ENCODE measurements at places on chromosomes 2 and 18.

DNA sequence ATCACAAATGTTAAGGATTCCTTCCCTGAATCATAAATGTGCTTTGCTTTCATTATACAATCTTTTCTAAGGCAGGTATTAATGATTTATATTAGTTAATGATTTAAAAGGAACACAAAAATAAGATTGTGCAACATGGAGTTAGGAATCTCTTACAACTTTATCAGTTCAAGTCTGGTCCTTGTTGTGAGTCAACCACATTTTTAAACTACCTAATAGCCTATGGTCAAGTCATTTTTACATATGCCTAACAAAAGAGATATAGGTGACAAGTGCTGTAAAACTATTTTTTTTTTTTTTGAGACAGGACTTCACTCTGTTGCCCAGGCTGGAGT, 8.2 kb upstream of the INPP1 start:
- DNase-seq: no peak

- no peak for DNase-seq
Measured at GRCh38 chr2:175048275-175048674, 43.1 kb upstream of the CHN1 start.

- DNase-seq: no peak
Measured at GRCh38 chr2:237319086-237319820, 94.7 kb downstream of the COL6A3 start.

DNA sequence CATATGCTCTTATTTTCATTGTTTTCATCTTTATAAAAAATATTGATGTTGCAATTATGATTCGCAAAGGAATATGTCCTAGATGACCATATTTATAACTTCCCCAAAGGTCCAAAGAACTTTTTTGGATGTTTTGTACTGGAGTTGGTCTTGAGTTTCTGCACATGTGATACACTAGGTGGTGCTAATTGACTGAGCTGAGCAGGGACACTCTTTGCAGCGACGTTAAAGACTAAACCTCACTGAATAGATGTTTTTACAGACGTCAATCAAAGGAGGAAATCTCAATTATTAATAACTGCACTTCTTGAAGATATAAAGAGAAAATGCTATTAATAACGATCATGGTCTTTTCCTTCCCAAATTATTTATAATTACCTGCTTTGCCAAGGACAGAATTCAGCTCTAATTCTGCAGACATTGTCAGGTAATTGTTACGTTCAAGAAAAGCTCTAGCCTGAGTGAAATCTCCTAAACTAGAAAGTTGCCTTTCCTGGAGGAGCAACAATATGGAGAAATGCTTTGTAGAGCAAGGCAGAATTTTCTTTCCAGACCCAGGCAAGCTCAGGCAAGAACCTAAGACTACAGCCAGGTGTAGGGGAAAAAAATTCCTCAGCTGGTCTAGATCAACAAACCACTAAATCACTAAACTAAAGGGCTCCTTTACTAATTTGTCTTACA, 119.3 kb upstream of the RBBP8 start:
- peak; percentile 53 for DNase-seq

DNA sequence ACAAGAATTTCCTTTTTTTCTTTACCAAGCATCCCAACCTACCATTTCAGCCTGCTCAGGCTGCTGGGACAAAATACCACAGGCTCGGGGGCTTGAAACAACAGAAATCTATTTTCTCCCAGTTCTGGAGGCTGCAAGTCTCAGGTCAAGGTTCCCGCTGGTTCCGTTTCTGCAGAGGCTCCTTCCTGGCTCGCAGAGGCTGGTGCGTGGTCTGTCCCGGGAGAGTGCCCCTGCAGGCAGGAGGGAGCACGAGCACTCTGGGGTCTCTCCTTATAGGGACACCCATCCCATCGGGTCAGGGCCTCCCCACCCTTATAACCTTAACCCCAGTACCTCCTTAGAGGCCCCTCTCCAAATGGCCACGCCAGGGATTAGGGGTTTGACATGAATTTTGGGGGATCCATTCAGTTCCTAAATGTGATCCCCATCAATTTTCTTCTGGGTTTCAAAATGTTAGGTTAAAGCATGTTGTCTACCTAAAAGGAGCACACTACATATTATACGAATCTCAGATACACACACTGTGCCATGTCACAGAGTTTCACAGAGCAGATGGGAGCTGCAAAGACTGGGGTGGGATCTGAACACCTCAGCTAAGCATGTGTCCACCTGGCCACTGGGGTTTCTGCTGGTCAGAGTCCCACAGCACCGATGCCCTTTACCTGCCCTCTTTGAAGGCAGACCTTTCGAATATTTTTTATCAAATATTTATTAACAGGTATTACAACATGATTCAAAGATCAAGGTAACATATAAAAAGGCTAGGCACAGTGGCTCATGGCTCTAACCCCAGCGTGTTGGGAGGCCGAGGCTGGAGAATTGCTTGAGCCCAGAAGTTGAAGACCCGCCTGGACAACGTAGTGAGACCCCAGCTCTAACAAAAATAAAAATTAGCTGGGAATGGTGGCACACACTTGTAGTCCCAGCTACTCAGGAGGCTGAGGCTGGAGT, 17.6 kb upstream of the ADI1 start:
- peak; percentile 34 for DNase-seq

- DNase-seq: no peak
Measured at GRCh38 chr2:203543898-203544328, 8.8 kb upstream of the RAPH1 start.

- no peak for DNase-seq
Measured at GRCh38 chr18:50906843-50907242, 27.9 kb downstream of the ME2 start.

- DNase-seq: no peak
Measured at GRCh38 chr18:74692367-74693013, 94.8 kb downstream of the ZNF407 start.

- no peak for DNase-seq
Measured at GRCh38 chr2:136000502-136000901, 15.1 kb upstream of the DARS1 start.

- DNase-seq: no peak
Measured at GRCh38 chr18:35267809-35268208, 22.2 kb downstream of the ZSCAN30 start.

- no peak for DNase-seq
Measured at GRCh38 chr18:67290421-67290820, 226.1 kb downstream of the DSEL start.

- no peak for DNase-seq
Measured at GRCh38 chr2:54709336-54709809, 14.1 kb upstream of the EML6 start.

DNA sequence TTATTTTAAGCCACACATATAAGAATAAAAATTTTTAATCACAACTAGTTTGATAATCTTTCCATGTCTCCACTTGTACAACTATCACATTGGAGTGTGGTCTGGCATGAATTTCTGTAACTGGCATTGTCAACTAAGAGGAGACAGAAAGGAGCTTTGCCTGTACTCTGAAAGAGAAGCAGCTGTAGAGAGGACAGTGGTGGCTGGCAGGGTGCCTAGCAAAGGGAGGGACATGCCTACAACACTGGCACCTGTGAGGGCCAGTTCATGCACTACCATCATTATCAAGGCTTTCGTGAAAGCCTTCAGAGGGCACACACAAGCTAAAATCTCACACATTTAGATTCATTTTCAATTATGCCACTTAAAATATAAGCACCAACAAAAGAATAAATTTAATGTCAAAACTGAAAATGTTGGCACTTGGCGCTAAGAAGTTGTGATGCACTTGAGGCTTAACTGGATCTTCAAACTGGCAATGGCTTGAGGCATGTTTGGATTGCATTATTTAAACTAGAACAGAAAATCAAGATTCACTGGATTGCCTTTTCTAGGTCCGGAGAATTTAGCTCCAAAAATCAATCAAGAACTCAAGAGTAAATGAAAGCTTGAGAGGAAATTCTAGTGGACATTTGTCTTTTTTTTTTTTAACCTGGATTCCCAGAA, 238.6 kb downstream of the ZNF385B start:
- no peak for DNase-seq

DNA sequence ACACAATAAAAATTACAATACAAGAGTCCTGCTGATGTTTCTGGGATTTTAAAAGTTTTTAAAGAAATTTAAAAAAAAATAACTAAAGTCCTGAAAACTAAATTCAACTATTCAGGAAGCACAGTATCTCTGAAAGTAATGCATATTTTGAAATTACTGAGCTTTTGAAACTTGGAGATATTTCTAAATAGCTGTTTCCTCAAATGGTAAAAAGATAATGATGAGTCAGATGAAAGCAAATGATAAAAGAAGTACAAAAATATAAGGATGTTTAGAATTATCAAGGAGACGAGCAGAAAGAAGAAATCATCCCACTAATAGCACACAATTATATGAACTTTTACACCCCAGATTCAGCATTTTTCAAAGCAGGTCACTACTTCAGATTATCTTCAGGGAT, 90.2 kb upstream of the SLC25A52 start:
- no peak for DNase-seq

- DNase-seq: peak; percentile 1
Measured at GRCh38 chr18:65749841-65750240, 971 bp upstream of the CDH7 start.

DNA sequence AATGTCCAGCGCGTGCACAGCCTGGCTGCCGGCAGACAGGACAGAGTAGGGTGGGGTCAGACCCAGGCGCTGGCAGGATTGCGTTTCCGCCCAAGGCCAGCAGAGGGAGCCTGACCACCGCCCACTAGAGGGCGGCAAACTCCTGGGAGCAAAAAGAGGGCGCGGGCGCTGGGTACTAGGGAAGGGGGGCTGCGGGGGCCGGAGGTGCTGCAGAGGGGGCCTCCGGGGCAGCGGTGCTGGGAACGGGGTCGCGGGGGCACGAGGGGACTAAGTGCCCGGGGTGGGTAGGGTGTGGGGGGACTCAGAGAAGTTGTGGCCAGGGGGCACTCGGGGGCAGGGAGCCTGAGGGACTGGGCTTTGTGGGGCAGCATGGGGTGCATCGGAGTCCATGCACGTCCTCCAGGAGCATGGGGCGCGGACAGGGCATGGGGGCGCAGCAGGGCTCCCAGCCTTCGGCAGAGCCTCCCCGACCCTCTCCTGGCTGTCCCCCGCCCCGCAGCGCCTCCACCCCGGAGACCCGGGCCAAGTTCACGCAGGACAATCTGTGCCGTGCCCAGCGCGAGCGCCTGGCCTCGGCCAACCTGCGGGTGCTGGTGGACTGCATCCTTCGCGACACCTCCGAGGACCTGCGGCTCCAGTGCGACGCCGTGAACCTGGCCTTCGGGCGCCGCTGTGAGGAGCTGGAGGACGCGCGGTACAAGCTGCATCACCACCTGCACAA, 3.2 kb downstream of the TEKT4 start:
- peak; percentile 6 for DNase-seq

- no peak for DNase-seq
Measured at GRCh38 chr2:10712185-10712809, 9.1 kb upstream of the ATP6V1C2 start.

GRCh38 chr2:45218931-45219339, 209.7 kb upstream of the SIX2 start:
- DNase-seq: no peak

DNA sequence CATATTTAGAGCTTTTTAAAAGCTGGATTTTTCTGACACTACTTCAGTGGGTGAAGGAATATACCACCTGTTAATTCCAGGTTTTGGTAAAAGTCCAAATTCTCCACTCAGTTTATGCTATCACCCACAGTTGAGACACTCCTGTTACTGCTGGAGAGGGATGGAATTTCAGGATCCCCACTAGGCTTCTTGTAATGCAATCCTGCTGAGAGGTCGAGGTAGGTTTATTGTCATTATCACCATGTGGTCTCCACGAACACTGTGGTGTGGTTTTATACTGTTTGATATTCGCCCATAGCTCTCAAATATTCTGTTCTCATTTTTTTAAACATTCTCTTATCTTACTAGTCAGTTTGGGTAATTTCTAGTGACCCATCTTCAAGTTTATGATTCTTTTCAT, 167.9 kb downstream of the CCDC102B start:
- no peak for DNase-seq

DNA sequence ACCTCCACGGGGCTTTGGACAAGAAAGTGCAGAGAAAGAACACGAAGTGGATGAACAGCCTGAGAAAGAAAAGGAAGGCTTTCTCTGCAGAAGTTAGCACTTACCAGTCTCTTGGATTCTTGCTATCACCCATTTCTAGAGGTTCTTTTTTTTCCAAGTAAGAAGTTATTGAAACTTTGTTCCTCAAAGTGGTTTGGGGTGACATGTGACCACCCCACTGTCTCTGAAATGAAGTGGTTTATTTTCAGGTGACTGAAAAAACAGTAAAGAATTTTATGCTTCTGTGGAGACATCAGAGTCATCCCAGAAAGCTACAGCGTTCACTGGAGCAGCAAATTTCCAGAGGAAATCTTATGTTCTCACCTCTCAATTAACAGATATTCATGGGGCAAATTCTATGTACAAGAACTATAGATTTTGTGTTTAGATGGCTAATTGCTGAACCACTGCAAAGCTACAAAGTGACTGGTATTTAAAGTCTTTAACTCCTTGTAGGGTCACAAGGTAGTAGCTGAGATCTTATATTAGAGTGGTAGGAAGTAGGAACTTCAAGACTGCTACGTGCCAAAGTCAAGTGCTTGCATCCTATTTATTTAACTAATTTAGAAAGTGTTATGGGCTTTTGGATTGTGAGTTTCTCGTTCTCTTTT, 267.5 kb downstream of the TGIF1 start:
- DNase-seq: no peak

- peak; percentile 18 for DNase-seq
Measured at GRCh38 chr18:54181856-54182602, 42.4 kb downstream of the MBD2 start.

DNA sequence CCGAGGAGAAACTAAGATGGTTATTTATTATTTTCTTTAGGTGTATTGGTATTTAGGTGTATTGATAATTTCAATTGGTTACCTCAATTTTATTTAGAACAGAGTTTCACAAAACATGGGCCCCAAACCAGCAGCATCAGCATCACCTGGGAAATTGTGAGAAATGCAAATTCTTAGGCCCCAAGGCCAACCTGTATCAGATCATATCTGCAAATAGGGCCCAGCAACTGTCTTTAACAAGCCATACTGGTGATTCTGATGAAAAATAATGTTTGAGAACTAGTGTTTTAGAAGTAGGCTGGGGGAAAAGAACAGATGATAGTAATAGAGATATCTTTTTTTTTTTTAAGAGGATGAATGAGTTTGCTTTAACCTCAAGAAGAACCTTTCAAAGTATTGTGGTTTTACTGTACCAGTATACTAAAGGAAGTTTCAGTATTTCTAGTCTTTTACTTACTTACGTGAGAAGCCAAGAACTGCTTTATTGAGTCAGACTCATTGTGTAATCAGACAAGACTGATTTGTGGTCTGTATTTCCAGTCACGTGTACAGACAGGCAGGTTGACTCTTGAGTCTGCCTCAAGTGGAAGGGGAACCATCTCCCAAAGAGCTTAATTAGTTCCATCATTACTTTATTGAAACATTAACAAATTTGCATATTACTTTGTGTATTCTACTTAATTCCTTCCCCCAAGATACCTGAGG, 60.4 kb upstream of the GAREM1 start:
- DNase-seq: no peak
